ENCODE measurements at places on chromosomes 4 and X.

DNA sequence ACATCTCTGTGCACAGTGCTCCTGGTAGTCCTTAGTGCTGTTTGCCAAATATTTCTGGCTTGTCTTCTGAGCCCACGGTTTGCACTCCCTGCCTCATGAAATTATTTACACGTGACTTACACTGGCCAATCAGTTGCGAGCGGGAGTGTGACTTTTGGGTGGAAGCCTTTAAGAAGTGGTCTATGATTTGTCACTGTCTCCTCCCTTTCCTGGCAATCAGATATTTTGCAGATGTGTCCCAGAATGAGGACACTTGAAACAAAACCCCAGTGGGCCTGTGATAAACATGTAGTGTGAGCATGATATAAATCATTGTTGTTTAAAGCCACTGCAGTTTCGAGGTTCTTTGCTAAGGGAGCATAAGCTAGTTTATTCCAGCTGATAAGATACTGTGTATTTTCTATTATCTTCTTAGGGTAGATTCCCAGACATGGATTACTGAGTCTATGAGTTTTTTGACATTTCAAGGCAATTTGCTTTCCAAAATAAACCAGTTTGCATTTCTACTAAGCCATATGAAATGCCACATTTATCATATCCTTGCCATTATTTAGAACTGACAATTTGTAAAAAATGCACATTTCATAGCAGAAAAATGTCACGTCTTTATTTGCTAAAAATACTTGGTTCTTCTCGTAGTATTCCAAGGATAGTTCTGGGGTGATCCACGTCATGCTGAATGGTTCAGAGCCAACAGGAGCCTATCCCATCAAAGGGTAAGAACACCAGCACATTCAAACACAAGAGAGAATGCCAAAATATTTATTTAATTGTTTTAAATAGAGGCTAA, 12.0 kb downstream of the BST1 start:
- peak; percentile 61 for DNase-seq

GRCh38 chr4:168585168-168586091, 88.6 kb downstream of the PALLD start:
- peak; percentile 78 for DNase-seq

GRCh38 chrX:63930140-63930539, 145.1 kb upstream of the ARHGEF9 start:
- DNase-seq, result no peak

GRCh38 chrX:100625985-100626491, 10.6 kb downstream of the TSPAN6 start:
- no peak for DNase-seq

DNA sequence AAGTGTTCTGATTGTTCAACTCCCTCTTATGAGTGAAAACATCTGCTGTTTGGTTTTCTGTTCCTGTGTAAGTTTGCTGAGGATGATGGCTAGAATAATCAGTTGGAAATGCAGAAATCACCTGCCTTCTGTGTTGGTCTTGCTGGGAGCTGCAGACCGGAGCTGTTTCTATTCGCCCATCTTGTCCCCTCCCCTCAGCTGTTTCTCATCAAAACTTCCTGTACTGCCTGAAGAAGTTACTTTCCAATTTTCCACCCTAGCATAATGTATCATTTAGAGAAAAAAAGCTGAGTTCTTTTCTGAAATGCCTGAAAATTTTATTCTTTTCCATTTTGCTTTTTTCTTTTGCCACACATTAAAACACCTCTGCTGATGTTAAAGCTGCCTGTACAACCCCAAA, 167.6 kb downstream of the TEX13A start:
- no peak for DNase-seq

GRCh38 chrX:56233682-56234081, 1.5 kb downstream of the KLF8 start:
- DNase-seq, result peak; percentile 17

DNA sequence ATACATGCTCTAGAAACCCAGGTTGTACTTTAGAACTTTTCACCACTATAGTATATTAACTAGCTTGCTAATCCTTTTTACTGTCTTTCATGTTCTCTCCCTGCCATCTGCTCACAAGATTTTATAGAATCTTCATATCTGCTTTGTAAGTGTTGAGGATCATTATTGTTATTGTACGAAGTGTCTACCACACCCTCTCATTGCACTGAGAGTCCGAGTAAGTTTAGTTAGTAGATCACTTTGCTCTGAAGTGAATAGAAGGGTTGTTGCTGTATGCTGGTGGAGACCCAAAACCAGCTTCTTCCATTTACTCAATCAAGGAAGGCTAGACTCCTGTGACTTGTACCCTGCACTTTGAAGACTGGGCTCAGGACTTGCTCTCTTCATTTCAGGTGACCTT, 17.1 kb downstream of the GAB1 start:
- no peak for DNase-seq

- DNase-seq, result no peak
Observed at GRCh38 chr4:163764569-163764968, 270.1 kb downstream of the TMA16 start.

DNA sequence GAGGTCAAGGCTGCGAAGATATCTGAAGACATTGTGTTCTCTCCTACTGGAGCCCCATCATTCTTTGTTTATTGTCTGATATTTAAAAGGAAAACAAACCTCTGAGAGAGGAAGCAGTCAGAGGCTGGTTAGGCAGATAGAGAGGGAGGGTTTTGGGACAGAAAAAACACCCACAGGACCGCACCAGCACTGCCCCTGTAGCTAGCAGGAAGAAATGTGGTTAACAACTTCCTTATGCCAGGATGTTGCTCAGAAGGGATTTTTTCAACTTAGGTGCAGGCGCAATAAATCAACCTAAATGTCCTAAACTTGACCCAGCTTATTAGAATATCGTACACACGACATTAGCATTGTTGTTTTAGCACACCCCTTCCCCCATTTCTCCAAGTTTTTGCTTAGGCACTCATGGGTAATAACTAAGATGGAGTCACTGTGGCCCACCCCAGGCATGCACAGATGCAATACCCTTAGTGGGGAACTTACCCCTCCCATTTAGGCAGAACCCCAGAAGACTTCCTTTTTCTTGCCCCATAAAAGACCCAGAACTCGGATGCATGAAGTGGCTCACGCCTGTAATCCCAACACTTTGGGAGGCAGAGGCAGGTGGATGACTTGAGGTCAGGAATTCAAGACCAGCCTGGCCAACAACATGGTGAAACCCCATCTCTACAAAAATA, 2.8 kb upstream of the ZNF718 start:
- DNase-seq, result no peak

- no peak for DNase-seq
Observed at GRCh38 chr4:158860856-158861255, 92.0 kb downstream of the FNIP2 start.

GRCh38 chrX:35919536-35920309, at the start of gene CFAP47:
TSS of gene CFAP47 (plus strand) at chrX:35919734. CDS start at chrX:35919800, 66 bp downstream.
- no peak for DNase-seq

GRCh38 chr4:163195247-163195765, 28.6 kb upstream of the NAF1 start:
- DNase-seq, result no peak

GRCh38 chr4:158353541-158354304, 143.4 kb downstream of the TMEM144 start:
- no peak for DNase-seq

DNA sequence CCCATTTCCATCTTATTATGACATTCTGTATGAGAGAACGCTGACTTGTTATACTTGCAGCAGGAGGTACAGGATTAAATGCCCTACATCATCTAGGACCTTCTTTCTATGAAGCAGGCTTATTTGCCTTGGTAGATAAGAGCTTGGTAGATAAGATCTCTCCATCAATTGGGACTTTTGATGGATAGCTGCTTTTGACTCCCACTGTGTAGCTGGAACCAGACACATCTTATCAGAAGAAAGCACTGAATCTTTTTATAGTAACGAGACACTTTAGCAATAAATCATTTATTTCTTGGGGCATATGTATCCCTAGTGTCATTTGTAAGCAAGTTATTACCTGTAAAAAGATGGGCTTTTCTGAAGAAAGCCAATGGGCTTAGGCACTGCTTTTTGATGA, 613.9 kb downstream of the TECRL start:
- DNase-seq, result no peak

GRCh38 chr4:10020871-10021652, at the start of gene SLC2A9:
TSS of gene SLC2A9 (minus strand) at chr4:10021497. CDS start at chr4:10021429, 68 bp downstream.
- DNase-seq, result no peak

DNA sequence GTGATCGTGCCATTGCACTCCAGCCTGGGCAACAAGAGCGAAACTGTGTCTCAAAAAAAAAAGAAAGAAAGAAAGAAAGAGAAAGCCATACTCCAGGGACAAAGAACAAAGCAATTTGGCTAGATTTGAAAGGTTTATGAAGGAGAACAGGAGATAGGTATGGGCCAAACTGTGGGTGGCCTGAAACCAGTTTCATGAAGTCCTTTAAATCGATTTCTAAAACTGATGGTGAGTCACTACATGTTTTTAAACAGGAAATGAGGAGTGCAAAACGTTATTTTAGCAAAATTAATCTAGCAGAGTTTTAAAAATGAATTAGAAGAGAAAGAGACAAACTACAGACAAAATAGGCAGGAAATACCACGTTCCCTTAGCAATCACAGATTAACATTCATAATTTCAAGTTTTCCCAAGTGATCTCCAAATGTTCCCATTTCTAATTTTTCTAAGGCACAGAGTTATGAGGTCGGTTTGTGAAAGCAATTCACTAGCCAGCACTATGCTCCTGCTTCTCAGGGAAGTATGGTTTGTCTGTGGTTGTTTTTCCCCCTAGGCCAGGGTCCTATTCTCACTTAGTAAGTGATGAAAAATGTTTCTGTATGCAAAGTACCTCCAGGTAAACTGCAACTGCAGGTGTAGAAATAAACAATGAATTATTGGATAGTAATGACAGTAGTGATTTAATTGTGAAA, 190.6 kb downstream of the PPP3CA start:
- DNase-seq, result no peak

GRCh38 chr4:120318196-120318846, 251.7 kb upstream of the MAD2L1 start:
- DNase-seq, result no peak

DNA sequence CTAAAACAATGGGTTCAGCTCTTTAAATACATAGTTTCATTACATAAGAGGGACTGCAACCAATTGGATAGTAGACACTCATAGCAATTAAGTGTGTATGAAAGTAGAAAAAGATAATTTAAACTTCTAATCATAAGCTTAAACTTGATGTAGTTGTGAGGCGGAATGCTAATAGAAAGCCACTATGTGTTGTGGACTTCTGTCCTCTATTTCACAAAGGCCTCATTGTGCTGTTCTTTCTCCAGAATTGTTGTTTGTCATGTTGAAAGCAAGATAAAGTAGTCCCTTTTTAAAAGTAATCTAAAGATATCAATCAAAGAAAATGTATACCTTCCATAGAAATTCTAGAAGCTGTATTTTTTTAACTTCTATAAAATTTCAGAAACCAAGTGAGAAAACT, 329.4 kb downstream of the KLHL4 start:
- no peak for DNase-seq

GRCh38 chr4:45985038-45985437, 138.8 kb downstream of the GABRG1 start:
- no peak for DNase-seq

GRCh38 chrX:2967998-2968909, 38.1 kb upstream of the ARSH start:
- DNase-seq, result peak; percentile 28

DNA sequence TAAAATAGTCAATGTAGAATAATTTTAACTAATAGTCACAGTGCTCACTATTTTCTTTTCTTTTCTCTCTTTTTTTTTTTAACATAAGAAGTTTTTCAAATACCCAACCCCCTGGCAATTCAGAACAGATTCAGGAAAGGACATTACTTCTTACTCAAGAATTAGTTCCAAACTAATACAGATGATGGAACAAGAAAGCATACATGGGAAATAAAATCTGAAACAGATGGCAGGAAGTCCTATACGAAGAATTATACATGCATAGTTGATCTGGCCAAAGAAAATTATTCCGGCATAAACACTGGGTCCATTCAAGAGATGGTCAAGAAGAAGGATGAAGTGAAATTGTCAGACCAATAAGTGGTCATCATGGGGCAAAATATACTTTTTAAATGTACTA, 614.4 kb upstream of the INTU start:
- no peak for DNase-seq

GRCh38 chr4:155248002-155248896, 39.8 kb downstream of the NPY2R start:
- DNase-seq, result no peak

- peak; percentile 74 for DNase-seq
Observed at GRCh38 chr4:153318696-153319320, 25.7 kb upstream of the MND1 start.

- DNase-seq, result no peak
Observed at GRCh38 chr4:16908377-16909021, 10.1 kb upstream of the LDB2 start.

GRCh38 chrX:45807572-45808425, 607.1 kb upstream of the DIPK2B start:
- DNase-seq, result peak; percentile 83

DNA sequence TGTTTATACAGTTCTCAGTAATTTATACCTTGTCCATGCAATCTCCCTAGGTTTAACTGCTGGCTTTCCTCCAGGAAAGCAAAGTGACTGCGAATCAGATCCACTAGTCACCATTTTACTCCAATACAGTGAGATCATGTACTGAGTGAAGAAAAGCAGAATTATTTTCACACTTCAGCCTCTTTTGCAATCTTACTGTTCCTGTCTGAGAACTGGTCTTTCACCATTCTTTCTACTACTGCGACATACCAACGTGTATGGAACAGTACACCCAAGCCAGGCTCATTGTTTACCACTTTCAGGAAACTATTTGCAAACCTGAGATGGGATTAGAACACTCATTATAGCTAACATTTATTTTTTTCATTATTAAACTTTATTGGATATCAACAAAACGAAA, 8.0 kb upstream of the MSL3 start:
- no peak for DNase-seq

- DNase-seq, result peak; percentile 8
Observed at GRCh38 chrX:7996851-7997250, 69.6 kb upstream of the PNPLA4 start.
